Aorta (tissue), 5 donors: ENCODE measurements at places on chromosomes 16 and 17. TPM values are rescaled to one million over a fixed set of nuclear protein-coding genes. Genes with fewer than 3 reads are reported as not detected.

DNA sequence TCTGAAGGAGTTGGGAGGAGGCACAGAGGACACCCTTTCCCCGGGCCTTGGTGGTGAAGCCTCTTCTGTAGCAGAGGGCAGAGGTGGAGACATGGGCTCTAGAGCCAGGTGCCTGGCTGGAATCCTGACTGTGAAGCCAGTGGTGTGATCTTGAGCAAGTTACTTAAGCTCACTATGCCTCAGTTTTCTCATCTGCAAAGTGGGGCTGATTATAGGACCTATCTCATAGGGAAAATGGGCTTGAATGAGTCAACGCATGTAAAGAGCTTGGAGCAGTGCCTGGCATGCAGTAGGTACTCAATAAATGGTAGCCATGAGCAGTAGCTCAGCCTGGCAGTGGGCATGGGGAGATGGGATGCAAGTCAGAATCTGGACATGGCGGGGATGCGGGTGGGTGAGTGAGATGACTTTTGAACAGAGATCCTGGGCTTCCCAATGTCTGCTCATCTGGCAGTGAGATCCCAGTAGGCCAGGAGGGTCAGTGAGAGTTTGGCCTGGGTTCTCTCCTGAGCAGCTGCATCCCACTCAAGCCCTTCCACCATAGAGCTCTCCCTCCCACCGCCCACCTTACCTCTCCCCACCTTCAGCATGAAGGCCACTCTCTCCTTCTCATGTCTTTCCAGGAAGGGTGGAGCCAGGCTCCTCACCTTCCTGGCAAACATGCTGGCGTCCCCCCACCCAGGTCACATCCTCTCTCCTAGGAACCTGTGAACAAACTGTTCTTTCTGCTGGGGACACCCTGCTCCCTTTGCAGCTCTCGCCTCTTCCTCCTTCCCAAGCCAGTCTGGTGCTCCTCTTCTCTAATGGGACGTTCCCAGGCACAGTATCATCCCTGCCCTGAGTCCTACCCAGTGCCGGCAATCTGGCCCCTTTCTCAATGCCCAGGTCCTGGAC is 13.1 kb upstream of the SP2 start:
- no peak overlapping the region for H3K4me3 ChIP-seq
- H3K27me3 ChIP-seq: no peaks in the 10 kb centered on the region
- no peaks in the 10 kb centered on the region for H3K36me3 ChIP-seq
- no peaks in the 10 kb centered on the region for H3K4me1 ChIP-seq

GRCh38 chr17:80758481-80759376 is 214.1 kb downstream of the RPTOR start:
- H3K4me1 ChIP-seq: no peaks in the 10 kb centered on the region
- no peak overlapping the region for H3K27ac ChIP-seq
- DNase-seq: no peak

DNA sequence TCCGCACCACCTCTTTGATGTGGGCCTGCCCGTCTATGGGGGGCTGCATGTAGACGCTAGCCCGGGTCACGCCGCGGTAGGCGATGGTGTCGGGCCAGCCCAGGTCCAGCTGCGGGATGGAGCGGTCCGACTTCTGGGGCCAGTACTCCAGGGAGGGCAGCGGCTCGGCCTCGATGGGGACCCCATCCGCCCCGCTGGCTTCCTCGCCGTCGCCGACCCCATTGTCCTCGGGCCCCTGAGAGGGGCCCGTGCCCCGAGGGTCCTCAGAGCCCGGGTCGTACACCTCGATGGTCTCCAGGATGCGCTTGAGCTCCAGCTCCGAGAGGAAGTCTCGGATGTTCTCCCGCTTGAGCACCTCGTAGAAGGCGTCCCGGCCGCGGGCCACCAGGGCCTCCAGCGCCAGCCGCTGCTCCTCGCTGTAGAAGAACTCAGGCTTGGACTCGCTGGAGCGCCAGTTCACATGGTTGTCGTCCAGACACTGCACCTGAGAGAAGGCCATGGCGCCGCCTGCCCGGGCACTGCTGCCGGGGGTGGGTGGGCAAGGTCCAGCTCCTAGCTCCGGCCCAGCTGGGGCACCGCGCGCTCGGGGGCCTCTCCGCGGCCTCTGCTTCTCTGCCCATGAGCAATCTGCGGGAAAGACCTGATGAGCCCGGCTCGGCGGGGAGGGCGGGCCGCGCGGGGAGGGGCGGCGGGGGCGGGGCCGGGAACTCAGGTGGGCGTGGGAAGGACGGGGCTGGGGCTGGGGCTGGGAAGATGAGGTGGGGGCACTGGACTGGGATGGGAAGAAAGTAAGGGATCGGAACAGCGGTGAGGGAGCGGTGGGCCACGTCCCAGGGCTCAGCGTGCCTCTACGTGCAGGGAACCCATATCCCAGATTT is 782 bp downstream of the FAM83G start:
- no peaks in the 10 kb centered on the region for H3K36me3 ChIP-seq
- no peaks in the 10 kb centered on the region for H3K27me3 ChIP-seq
- peak overlapping the region; percentile 65 for H3K4me3 ChIP-seq
- H3K27ac ChIP-seq: peak overlapping the region; percentile 23

Gene RNF157
- 1.7 TPM for total RNA-seq

DNA sequence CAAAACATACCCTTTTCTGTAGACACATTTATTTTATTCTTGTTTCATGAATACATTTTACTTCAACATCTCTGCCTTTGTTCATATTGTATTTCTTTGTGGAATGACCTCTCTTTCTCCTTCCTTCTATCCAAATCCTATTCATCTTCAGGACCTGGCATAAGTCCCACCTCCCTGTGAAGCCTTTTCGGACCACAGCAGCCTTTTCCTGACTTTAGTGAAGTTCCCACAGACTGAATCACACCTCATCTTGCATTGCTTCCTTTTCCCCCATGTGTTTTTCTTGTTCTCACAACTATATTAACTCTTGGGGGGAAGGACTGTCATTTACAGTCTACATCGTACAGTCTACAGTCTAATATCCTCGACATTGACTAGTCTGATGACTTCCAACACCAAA is 58.2 kb downstream of the MFSD11 start:
- no peaks in the 10 kb centered on the region for H3K36me3 ChIP-seq
- H3K27ac ChIP-seq: no peak overlapping the region
- no peaks in the 10 kb centered on the region for H3K27me3 ChIP-seq
- no peaks in the 10 kb centered on the region for H3K4me1 ChIP-seq
- DNase-seq: no peak

DNA sequence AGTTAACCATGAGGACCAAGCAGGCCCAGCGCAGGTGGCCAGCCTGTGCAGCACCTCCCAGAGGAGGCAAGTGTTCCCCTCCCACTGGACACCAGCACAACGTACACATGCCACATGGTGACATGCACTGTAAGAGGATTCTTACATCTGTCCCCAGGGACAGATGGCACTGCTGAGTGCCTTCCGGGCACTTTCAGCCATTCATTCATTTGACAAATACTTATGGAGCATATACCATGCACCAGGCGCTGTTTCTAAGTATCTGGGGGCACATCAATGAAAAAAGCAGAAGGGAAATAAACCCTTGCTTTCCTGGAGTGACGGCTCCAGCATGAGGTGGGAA is 79.6 kb downstream of the GAS7 start:
- no peaks in the 10 kb centered on the region for H3K4me1 ChIP-seq
- no peak overlapping the region for H3K4me3 ChIP-seq
- no peak overlapping the region for H3K27ac ChIP-seq
- H3K36me3 ChIP-seq: no peaks in the 10 kb centered on the region

Gene TSNAXIP1
- total RNA-seq: 1.1 TPM

- no peaks in the 10 kb centered on the region for H3K27me3 ChIP-seq
- DNase-seq: no peak
- no peaks in the 10 kb centered on the region for H3K36me3 ChIP-seq
Observed at GRCh38 chr16:608019-608418, 18.2 kb downstream of the RAB40C start.

DNA sequence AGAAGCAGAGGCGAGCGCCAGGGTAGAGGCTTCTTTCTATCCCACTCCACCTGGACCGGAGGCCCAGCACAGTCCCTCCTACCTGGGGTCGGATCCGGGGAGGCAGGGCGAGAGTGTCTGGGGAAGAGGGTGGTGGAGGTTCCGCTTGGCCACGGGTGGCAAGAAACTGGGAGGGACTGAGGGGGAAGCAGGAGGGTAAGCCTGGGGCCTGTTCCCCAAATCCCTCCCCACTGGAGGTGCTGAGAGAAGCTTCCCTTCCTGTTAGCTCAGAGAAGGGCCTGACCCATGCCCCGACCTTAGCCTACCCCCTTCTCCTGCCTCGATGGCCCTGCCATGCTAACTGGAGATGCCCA is 1.8 kb upstream of the TPPP3 start:
- DNase-seq: no peak
- H3K36me3 ChIP-seq: no peaks in the 10 kb centered on the region
- no peak overlapping the region for H3K27ac ChIP-seq
- H3K4me1 ChIP-seq: no peaks in the 10 kb centered on the region
- no peaks in the 10 kb centered on the region for H3K27me3 ChIP-seq

DNA sequence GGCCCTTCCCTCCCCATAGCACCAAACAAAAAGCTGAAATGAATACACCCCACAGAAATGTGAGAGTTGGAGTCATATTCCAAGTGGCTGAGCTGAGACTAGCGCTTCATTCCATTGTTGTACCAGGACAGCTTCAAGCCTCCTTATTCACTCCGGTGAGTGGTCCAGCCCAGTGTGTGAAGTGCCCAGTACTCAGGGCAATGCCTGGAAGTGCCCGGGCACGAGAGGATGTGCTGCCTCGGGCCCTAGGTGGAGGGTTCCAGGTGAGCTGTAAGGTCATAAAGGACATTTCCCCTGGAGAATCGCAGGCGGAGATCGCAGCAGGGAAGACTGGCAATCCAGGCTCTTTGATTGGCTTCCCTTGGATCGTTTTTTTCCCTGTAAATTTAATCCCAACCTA is 5.4 kb upstream of the CYLD start:
- H3K36me3 ChIP-seq: peaks cover 2% of the 10 kb centered on the region
- H3K27ac ChIP-seq: no peak overlapping the region
- no peaks in the 10 kb centered on the region for H3K27me3 ChIP-seq

DNA sequence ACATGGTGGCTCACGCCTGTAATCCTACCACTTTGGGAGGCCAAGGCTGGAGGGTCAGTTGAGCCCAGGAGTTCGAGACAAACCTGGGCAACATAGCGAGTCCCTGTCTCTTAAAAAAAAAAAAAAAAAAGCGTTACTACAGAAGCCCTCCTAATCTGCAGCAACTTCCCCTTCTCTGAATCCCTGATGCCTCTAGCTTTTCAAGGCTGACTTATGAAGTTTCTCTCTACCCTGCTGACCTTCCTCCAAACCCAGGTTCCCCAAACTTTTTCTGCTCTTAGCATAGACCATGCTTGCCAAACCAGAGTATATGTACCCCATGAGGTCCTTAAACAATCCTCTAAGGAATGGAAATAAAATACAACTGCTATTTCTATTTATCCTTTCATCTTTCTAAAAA is 16.4 kb downstream of the LYRM1 start:
- peaks cover 2% of the 10 kb centered on the region for H3K36me3 ChIP-seq
- H3K4me1 ChIP-seq: no peaks in the 10 kb centered on the region
- H3K27me3 ChIP-seq: no peaks in the 10 kb centered on the region

- H3K27ac ChIP-seq: no peak overlapping the region
- H3K36me3 ChIP-seq: no peaks in the 10 kb centered on the region
- H3K4me1 ChIP-seq: no peaks in the 10 kb centered on the region
- no peaks in the 10 kb centered on the region for H3K27me3 ChIP-seq
- no peak overlapping the region for H3K4me3 ChIP-seq
- no peak for DNase-seq
Observed at GRCh38 chr16:75798714-75799113, 72.4 kb upstream of the CPHXL start.

- no peaks in the 10 kb centered on the region for H3K4me1 ChIP-seq
- no peak overlapping the region for H3K27ac ChIP-seq
- H3K36me3 ChIP-seq: no peaks in the 10 kb centered on the region
- no peak overlapping the region for H3K4me3 ChIP-seq
- no peaks in the 10 kb centered on the region for H3K27me3 ChIP-seq
Observed at GRCh38 chr16:88985521-88985920, 8.5 kb upstream of the CBFA2T3 start.

Gene CCL8
- total RNA-seq: 4.5 TPM

Gene TBC1D3B
- total RNA-seq: 5.0 TPM

Gene APOBR
- total RNA-seq: 3.1 TPM

GRCh38 chr17:6969323-6969726 is 26.5 kb upstream of the ALOX12 start:
- H3K27ac ChIP-seq: no peak overlapping the region
- H3K36me3 ChIP-seq: no peaks in the 10 kb centered on the region
- no peak for DNase-seq
- no peaks in the 10 kb centered on the region for H3K4me1 ChIP-seq

Gene AOC2
- total RNA-seq: 2.6 TPM

Gene GLIS2
- 72.6 TPM for total RNA-seq

- H3K4me1 ChIP-seq: no peaks in the 10 kb centered on the region
- H3K27me3 ChIP-seq: no peaks in the 10 kb centered on the region
- H3K4me3 ChIP-seq: no peak overlapping the region
- peak; percentile 73 for DNase-seq
- H3K27ac ChIP-seq: no peak overlapping the region
Observed at GRCh38 chr16:2835638-2836493, 5.8 kb downstream of the ZG16B start.

DNA sequence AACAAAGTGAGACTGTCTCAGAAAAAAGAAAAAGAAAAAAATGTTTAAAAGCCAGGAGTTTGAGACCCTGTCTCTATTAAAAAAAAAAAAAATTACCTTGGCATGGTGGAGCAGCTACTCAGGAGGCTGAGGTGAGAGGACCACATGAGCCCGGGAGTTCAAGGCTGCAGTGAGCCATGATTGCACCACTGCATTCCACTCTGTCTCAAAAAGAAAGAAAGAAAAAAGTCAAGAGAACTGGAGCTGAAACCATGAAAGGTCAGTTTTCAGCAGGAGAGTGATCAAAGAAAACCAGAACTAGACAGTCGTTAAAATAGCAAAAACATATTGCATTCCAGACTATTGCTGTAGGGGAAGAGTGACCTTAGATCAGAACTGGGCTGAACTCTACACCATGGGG is 8.8 kb downstream of the QPRT start:
- DNase-seq: no peak
- H3K36me3 ChIP-seq: no peaks in the 10 kb centered on the region
- no peaks in the 10 kb centered on the region for H3K27me3 ChIP-seq
- H3K4me3 ChIP-seq: no peak overlapping the region
- no peak overlapping the region for H3K27ac ChIP-seq

DNA sequence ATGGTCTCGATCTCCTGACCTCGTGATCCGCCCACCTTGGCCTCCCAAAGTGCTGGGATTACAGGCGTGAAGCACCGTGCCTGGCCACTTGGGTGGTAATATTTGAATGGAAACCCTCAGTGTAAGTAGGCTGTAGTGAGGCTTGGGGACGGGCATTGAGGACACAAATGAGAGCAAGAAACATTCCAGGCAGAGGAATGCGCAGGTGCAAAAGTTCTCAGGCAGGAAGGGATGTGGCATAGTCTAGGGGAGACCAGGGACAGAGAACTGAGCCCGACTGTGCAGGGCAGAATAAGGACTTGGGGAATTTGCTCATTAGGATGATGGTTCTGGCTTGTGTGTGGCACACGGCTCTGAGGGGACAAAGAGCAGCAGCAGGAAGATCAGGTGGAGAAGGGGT is 54.8 kb downstream of the GRB2 start:
- H3K36me3 ChIP-seq: no peaks in the 10 kb centered on the region
- DNase-seq: no peak
- H3K27me3 ChIP-seq: no peaks in the 10 kb centered on the region
- no peaks in the 10 kb centered on the region for H3K4me1 ChIP-seq

GRCh38 chr17:794876-795275 is 12.7 kb downstream of the MRM3 start:
- H3K27ac ChIP-seq: no peak overlapping the region
- DNase-seq: peak; percentile 94
- peak overlapping the region; percentile 8 for H3K4me3 ChIP-seq
- H3K36me3 ChIP-seq: no peaks in the 10 kb centered on the region
- H3K4me1 ChIP-seq: no peaks in the 10 kb centered on the region
